ENCODE measurements at places on chromosomes 13 and 19.

DNA sequence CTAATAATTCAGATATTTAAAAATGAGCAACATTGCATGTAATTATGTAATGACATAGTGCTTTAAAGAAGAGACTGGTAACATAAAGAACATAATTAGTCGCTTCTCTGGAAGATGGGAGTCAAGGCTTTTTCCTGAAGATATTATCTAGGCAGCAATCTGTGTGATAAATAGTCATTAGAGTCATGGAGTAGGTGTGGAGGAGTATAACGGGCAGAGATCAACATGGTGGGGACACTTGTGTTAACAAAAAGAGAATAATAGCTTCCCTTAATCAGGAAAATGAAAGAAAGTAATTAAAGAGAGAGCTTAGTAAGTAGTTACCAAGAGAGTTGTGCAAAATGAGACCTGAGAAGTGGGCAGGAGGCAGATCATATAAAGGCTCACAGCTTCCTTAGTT is 1417.1 kb upstream of the ATXN8OS start:
- no peak for DNase-seq

GRCh38 chr19:5024282-5024681 is 55.4 kb downstream of the KDM4B start:
- DNase-seq, result no peak

DNA sequence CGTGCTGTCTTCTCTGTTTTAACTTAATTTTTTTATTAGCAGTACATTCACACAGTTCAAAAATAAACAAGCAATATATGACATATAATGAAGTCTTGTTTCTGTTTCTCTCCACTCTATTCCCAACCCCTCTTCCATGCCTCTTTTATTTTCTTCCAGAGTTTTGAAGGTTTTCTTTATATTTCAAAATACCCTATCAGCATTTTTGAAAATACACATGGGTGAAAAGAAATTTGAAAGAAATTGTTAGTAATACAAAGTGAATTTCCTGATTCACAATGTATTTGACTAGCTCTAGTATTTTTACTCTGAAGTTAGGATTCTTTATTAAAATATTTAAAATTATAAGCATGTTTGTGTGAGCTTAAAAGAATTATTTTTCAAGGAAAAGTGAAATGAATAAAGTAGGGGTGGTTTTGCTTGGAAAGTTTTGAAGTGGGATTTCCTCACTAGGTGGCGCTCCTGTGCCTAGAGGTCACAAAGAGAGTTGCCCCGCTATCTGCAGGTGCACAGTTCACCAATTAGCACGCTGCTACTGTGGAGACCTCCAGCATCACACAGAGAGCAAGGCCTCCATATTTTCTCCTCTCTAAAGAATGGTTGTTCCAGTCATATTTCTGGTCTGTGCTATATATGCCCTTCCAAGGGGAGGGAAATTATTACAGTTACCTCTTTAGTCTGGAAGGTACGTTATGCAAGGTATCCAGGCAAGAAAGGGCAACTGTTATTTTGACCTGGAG is 37.6 kb downstream of the SOX21 start:
- DNase-seq, result no peak

- no peak for DNase-seq
These were observed 3.0 kb downstream of the CNFN start for GRCh38 chr19:42386974-42387707.

GRCh38 chr13:104936304-104936703 is 1599.2 kb downstream of the EFNB2 start:
- no peak for DNase-seq

DNA sequence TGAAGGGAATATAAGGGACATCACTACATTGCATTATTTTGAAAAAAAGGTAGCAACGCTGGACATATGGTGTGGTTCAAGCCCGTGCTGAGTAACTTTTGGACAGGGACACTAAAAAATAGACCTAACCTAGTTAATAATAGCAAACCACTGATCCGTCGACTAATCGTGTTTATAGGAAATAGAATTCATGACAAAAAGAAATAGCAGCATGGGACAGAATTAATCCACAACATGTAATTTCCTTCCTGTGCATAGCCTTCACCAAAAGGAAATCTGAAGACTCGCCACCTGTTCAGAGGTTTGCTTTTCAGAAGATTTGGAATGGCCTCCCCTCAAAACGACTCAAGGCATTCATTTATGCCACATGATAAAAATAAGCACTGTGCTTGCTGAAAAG is 128.7 kb downstream of the FGF14 start:
- no peak for DNase-seq

DNA sequence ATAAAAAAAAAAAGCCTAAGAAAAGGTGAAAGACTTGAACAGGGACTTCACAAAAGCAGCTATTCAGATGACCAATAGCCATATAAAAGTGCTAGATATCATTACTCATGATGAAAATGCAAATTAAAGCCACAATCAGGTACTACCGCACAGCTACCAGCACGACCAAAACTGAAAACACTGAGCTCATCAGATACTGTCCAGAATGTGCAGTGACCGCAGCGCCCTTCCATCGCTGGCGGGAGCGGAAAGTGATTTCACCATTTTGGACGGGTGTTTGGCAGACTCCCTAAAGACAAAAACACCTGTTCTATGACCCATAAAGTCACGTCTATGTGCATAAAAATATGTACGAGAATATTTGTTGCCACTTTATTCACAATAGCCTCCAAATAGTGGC is 60.7 kb downstream of the SLC6A16 start:
- DNase-seq, result no peak

- no peak for DNase-seq
These were observed 799.2 kb downstream of the GPC5 start for GRCh38 chr13:92197669-92198068.

- DNase-seq, result no peak
These were observed 4.2 kb upstream of the PDX1 start for GRCh38 chr13:27915301-27916207.

DNA sequence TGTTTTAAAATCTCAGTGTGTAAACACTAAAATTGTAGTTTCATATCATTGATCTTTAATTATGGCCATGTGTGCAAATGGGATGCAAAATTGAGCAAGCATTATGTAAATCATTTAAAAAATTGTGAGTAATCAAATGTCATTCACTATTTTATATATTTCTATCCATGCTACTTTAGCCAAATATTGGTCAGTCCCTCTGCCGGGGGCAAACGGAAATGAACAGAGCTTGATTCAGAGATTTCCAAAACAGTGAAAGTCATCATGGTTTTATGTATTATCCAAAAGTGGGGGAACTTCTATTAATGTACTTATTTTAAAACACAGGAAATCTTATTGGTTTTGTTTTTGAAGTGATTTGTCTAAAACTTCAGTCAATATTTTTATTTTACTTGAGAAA is 219.1 kb downstream of the IRS2 start:
- no peak for DNase-seq

GRCh38 chr19:51891193-51891747 is 3.5 kb upstream of the ZNF577 start:
- DNase-seq, result no peak

DNA sequence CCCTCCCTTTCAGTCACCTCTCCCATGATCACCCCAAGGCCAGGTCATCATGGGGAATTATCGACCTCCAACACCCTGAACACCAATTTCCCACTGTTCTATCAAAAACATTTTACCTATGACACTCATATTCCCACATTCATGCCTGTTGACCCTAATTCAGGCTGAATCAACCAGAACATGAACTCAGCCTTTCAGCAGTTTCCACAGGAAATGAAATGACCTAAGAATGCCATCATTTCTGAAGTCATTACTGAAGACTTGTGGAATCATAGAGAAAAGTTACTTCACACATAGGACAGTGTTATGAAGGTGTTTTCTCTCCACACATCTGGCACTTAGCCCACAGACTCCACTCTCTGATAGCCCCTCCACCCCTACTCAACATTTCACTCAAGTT is 29.9 kb upstream of the FAM124A start:
- no peak for DNase-seq

DNA sequence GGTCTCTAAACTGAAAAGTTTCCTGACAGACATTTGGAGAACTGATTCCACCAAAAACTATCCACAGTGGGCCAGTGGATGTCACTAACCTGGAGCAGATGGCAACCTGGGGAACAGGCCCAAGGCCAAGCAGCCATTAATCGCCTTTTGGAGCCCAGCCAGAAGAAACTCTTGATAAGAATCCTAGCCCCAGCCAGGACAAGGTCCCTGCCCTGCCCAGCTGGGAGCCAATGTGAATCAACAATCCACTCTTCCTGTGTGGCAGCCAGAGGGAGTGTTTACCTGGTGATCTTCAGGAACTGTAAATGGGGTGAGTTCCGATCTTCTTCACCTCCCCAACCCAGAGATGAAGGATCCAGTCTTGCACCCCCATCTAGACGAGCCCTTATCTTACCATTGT is 14.5 kb upstream of the IGSF23 start:
- no peak for DNase-seq

DNA sequence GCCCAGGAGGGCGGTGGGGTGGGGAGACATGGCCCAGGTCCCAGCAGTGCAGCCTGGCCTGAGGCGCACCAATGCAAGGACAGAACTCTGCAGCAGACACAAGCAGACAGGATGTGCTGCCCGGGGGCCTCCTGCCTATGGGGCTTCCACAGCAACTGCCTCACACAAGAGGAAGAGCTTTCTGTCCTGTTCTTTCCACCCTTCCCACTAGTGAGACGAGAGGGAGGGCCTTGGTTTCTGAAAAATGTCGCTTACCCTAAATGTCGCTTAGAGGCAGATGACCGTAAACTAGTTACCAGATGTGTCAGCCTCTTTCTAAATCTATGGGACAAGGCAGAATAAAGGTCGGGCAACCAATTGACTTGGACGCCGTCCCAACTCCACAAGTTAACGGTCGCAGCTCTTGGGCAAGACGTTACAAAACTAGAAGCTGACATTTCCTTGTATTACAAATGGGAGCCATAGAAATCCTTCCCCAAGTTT is at the start of gene LAIR1:
Gene LAIR1 (minus strand): TSS at position 157 of the 483 bp plus-strand sequence. CDS start 127 bp downstream, at position 30.
- DNase-seq, result no peak

- DNase-seq, result no peak
These were observed 1325.2 kb upstream of the PRR20A start for GRCh38 chr13:55815458-55816033.

DNA sequence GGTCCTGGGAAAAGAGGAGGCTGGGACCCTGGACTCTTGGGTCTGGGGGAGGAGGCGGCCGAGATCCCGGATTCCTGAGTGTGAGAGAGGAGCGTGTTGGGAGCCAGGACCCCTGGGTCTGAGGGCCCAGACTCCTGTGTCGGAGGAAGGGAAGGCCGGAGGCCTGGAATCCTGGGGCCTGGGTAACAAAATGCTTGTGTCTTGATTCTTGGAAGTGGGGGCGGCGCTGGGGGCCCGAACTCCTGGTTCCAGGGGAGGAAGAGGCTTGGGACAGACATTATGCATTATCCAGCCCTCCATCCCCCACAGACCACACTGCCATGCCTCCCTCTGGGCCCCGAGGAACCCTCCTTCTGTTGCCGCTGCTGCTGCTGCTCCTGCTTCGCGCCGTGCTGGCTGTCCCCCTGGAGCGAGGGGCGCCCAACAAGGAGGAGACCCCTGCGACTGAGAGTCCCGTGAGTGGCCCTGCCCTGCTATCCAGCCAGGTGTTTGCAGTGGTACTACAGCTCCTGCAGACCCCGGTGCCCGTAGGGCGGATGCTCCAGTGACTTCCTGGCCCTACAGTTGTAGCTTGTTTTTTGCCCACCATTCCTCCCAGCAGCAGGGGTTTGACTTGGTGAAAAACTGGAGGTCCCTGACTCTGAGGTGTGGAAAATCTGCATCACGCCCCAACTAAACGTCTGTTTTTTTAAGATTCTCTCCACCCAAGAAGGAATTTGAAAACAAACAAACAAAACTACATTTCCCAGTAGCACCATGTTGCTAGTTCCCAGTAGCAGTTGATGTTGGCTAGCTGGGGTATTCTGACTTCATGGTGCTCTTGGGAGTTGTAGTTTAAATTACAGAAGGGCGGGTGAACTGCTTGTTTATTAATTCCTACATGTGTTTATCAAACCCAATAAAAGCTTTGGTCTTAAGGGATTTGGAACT is 630 bp downstream of the NUCB1 start:
- no peak for DNase-seq
